Stimulated activated naive CD8-positive, alpha-beta T cell treated with anti-CD3 and anti-CD28 coated beads, Interleukin-15, amount 100 ng/mL, for 72 hours (primary cell): ENCODE measurements at places on chromosomes 2 and 18.

DNA sequence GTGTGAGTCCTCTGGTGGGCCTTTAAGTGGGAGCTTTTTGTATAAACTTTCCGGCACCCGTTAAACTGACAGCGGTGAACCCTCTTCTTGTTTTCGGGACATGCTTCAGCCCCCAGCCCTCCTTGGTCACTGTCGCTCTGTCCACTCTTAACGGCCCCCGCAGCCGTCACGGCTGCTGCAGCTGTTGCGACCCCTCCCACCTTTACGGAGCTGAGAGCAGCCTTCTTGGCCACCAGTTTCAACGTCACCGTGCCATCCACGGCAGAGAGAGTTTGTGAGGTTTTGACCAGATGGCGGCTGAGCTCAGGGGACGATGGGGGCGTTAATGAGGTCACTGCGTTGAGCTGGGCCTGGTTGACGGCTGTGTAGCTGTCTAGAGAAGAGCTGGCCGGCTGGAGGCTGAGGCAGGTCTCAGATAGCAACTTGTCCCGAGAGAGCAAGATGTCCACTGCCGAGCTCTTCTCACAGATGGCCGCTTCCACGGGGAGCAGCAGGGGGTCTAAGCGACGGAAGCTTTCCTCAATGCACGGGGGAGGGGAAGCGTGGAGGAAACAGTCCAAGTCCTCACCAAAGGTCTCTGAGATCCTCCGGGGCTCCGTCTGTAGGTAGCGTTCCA, 41.9 kb downstream of the KLF7 start:
- no peak for DNase-seq

GRCh38 chr2:229927817-229928321, 5.6 kb downstream of the FBXO36 start:
- no peak for DNase-seq

DNA sequence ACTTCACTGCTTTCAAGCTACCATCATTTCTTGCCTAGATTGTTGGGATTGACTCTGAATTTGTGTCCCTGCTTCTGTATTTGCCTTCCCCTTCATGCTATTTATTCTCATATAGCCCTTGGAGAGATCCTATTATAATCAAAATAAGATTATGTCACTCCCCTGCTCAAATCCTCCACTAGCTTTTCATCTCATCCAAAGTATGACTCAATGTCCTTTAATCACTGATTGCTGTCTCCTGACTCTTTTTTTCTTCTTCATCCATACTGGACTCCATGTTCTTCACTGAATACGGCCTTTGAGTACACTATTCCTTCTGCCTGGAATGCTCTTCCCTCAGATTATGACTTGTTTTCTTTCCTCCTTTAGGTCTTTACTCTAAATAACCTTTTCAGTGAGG, 5.0 kb downstream of the RBKS start:
- no peak for DNase-seq

DNA sequence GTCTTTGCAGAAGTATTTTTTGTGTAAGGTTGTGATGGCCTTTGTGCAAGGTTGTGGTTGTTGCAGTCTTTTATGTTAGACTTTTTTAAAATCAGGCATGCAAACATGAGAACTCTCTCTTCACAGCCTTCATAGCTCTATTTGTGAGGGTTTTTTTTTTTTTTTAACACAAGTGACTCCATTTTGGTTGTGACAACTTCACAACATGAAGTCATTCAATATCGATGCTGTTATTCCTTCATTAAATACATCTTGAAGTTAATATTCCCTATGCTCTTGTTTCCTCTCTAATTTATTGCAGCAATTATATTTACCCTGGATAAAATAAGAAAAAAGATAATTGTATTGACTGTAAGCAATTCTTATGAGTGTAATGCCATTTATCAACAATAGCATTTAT, 35.5 kb downstream of the DHRS9 start:
- DNase-seq: no peak
